Esophagus squamous epithelium (tissue), 5 donors: ENCODE measurements at places on chromosomes 1 and 21.

- DNase-seq = no peak
Measured at GRCh38 chr1:228074954-228075730, 7.4 kb upstream of the ARF1 start.

GRCh38 chr1:44693900-44694299 is 19.4 kb downstream of the ARMH1 start:
- DNase-seq = no peak

GRCh38 chr1:76254104-76255030 is 179.8 kb downstream of the ST6GALNAC3 start:
- DNase-seq = no peak

DNA sequence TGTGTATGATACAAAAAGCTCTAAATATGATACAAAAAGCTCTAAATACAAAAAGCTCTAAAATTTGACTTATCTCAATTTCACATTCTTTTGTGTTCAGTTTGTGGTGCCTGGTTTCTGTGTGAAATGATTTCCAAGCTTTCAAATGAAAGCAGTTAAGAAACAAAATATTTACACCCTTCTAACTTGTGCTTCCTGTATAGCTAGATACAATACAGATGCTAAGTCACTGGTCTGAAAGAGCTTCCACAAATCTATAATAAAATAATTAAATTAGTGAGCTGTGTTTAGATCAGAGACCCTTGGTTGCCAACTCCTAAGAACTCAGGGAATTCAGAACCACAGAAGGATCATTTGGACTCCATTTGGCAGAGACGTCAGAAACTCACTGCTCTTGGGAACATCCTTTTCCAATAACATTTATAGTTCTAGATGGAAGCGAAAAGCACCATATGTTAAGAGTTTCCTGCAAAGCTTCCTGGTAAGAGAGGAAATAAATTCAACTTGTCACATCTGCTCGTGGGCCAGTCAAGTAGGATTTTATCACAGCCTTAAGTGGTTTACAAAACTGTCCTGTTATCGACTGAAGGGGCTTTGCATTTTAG is 1079.1 kb downstream of the ADGRL2 start:
- no peak for DNase-seq

DNA sequence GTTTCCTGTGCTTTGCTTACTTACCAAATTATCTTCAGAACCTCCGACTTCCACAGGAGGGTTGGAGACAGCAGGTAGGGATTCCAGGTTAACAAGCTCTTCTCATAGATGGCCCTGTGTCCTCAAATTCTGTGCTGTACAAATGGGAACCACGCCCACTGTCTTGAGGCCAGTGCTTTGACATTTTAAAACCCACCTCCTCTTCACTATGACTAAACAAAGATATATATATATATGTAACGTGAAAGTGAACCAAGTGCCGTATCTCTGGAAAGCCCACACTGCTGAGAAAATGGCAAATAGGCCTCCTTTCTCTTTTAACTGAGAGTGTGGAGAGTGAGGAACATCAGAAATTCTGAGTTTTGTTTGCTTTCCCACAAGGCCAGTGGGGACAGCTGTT is 99.6 kb downstream of the ZBTB18 start:
- no peak for DNase-seq

GRCh38 chr1:231634323-231635013 is 7.9 kb downstream of the DISC1 start:
- DNase-seq = no peak

DNA sequence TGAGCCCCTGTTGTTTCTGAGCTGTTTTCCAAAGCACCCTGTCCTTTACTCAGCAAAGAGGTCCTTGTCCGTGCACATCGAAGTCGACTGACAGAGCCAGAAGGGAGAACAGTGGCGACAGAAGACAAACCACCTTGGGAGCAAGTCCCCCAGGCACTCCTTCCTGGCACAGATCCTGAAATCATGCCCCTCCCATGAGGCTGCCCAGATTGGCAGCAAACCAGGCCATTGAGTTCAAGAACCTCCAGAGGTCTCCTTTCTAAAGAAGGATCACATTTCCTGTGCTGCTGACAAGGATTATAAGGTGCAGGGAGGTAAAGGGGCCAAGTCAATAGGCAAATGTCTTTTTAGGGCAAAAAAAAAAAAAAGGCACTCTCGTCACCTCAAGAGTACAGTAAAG is 84.7 kb upstream of the HIVEP3 start:
- no peak for DNase-seq

DNA sequence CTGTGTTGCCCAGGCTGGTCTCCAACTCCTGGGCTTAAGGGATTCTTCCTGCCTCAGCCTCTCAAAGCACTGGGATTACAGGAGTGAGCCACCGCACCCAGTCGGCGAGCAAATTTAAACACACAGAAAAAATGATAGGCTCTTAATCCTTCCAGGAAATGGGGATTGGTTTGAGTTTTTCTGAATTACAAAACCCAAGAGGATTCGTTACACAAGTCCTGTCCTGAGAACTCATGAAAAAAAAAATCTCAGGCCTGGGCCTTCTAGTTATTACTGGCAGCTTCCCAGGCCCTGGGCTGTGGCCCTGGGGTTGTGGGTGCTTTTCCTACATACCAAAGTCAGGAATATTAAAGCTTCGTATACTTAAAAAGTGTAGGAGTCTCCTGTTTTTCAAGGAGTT is 6.3 kb upstream of the IFNGR2 start:
- DNase-seq = no peak

- no peak for DNase-seq
Measured at GRCh38 chr1:80367058-80367457, 1360.5 kb upstream of the ADGRL4 start.

DNA sequence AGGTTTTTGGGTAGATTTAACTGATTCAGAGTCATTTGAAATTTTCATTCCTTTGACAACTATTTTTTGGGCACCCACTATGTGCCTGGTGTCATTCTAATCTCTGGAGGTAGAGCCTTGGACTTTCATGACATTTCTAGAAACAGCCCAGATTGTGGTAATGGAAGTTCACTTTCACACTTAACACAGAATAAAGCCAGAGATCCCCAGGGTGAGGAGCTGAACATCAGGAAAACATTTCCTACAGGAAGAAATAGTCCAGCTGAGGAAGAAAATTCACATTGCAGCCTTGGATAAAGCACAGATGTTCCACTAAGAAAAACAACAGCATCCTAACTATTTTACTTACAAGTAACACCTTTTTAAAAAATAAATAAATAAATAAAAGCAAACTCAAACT is 102.4 kb upstream of the KRTAP19-8 start:
- no peak for DNase-seq

DNA sequence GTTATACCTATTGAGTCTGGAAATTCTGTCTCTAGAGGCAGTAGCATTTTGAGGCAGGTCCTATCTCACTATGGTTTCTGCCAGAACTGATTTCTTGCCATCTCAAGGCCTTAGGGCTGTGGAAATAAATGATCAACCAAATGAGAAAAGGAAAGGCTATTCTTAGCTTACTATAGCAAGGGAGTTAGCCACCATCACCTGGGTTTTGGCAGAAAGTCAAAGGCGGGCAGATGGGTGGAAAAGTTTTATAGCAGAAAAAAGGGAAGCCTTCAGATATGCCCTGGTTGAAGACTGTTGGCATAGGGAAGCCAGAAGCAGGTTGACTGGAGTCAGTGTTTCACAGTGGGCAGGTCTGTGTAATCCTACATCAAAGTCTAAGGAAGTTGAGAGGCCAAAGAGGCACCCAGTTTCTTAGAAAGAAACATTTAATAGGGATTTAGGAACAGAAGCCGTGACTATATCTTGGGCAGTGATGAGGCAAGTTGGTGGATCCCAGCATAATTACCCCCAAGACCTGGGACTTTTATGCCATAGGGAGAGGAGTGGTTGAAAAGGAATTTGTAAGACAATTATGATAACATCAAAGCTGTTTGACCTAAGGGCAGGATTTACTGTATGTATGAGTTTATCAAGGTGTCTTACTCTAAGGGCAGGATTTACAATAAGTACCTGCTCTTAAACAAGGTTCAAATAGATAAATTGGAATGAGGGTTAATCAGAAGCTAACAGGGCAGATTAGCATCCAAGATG is 29.7 kb downstream of the CTH start:
- no peak for DNase-seq

DNA sequence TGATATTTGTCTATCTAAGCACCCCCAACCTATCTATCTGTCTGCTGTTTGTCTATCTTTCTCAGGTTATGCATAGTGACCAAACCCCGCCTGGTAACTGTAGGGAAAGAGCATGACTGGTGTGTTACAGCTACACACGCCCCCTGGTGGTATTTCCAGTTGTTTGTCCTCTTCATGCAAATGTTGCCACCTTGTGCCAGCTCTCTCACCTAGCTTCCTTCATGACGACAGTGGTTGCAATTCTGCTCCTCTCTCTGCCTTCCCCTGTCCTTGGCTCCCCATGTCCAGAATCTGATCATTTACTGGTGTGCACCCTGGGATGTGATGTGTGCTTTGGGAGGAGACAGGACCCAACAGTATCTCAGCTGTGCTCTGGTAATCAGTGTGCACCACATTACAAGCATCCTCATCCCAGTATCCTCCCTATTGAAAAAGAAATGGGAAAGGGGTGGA is 8.1 kb upstream of the INKA2 start:
- DNase-seq = no peak

DNA sequence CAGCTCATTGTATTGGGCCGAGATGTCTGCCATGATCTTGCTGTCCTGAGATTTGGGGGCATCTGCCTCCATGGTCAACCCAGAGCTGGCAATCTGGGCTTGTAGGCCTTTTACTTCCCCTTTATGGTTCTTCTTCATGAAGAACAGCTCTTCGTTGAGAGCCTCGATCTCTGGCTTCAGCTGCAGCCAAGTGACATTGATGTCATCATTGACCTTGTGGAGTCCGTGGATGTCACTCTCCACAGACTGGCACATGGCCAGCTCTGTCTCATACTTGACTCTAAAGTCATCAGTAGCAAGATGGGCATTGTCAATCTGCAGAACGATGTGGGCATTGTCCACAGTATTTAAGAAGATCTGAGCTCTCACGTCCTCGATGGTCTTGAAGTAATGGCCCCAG is 29.2 kb downstream of the RAP1A start:
- no peak for DNase-seq

- no peak for DNase-seq
Measured at GRCh38 chr21:45356251-45356650, 48.7 kb upstream of the COL18A1 start.
